ENCODE measurements at places on chromosomes 6 and 20.

- no peak for DNase-seq
These were observed 32.8 kb downstream of the TCF15 start for GRCh38 chr20:577167-577791.

GRCh38 chr20:9838035-9838377 is 870 bp downstream of the PAK5 start:
- DNase-seq: no peak

GRCh38 chr6:35477551-35478179 is 9.5 kb downstream of the RPL10A start:
- no peak for DNase-seq

- DNase-seq: no peak
These were observed 98.5 kb downstream of the TFAP2A start for GRCh38 chr6:10316373-10316721.

GRCh38 chr6:12138381-12138780 is 126.3 kb downstream of the HIVEP1 start:
- no peak for DNase-seq
